ENCODE measurements at places on chromosomes 13 and 19. TPM values are rescaled to one million over a fixed set of nuclear protein-coding genes. Genes with fewer than 3 reads are reported as not detected.

DNA sequence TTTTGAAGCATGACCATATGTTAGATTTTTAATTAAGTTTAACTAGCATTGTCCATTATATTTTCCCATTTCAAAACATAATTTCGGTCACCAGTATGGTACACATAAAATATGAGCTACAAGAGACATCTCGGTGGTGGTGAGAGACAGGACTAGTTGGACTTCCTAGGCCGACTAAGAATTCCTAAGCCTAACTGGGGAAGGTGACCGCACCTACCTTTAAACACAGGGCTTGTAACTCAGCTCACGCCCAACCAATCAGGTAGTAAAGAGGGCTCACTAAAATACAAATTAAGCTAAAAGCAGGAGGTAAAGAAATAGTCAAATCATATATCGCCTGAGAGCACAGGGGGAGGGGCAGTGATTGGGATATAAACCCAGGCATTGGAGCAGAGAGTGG, 22.9 kb downstream of the DNAJC15 start:
- H3K4me1 ChIP-seq, result peaks cover 22% of the 10 kb centered on the region
- H3K36me3 ChIP-seq, result no peaks in the 10 kb centered on the region
- H3K27ac ChIP-seq, result no peak overlapping the region
- H3K4me3 ChIP-seq, result no peak overlapping the region

DNA sequence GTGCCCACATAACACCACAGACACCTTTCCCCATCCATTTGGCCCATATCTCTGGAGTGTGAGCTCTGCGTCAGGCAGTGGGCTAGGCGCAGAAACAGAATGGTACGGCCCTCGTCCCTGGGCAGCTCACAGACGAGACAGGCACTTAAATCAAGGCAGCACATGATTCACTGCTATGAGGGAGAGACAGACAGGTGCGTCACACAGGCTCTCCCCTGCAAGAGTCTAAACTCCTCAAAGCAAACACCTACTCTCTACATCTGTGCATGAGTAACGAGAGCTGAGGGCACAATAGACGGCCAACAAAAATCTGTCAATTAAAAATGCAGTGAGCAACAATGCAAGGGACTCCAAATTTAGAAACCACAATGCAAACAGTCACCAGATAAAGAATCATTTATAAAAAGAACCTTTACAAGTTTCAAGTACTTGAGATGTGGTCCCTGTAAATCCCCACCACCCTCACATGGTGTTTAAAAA, 348.9 kb downstream of the UQCRFS1 start:
- H3K4me3 ChIP-seq, result no peak overlapping the region
- H3K36me3 ChIP-seq, result no peaks in the 10 kb centered on the region
- no peak for DNase-seq
- no peaks in the 10 kb centered on the region for H3K4me1 ChIP-seq

- peaks cover 2% of the 10 kb centered on the region for H3K27me3 ChIP-seq
- H3K36me3 ChIP-seq, result no peaks in the 10 kb centered on the region
- DNase-seq, result no peak
- no peaks in the 10 kb centered on the region for H3K4me1 ChIP-seq
- H3K27ac ChIP-seq, result no peak overlapping the region
- no peak overlapping the region for H3K4me3 ChIP-seq
These were observed 6.9 kb downstream of the F10 start for GRCh38 chr13:113129480-113129879.

Gene AP1M2
- 109 TPM for polyA plus RNA-seq

Gene GPR18
- not detected for polyA plus RNA-seq

Measured in keratinocyte (primary cell).